ENCODE measurements at places on chromosomes 12 and 14. TPM values are rescaled to one million over a fixed set of nuclear protein-coding genes. Genes with fewer than 3 reads are reported as not detected.

GRCh38 chr12:6970096-6970527, 352 bp downstream of the PHB2 start:
- no peak for DNase-seq

DNA sequence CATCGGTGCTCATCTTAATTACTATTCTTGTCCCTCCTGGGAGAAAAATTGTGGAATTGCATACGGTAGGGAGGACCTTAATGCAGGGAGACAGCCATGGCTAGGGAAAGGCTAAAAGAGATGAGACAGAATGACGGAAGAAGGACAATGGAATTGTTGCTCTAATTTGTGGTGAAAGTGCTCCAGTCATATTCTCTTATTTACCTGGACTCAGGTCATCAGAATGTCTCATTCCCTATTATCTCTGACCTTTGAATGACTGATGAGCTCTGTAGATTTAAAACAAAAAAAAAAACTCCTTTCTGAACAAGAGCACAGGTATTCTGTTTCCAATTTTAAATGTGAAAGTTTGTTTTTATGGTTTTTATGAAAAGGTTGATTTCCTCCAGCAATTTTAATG, 8.6 kb upstream of the EPS8 start:
- no peak for DNase-seq

DNA sequence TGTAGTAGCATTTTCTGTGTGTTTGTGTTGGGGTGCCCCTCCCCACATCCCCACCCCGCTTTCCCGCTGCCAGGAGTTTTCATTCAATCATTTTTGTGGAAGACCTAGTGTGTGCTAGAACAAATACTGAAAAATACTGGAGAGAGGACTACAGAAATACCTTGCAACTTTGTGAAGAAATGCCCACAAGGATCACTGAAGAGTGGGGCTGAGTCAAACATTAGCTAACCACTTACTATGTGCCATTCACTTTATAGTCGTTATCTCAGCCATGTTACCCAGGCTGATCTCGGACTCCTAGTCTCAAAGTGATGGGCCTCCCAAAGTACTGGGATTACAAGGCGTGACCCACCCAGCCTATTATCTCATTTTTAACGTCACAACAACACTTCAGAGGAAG, 559 bp upstream of the LMBR1L start:
- DNase-seq = no peak

GRCh38 chr14:58782011-58782410, 144.2 kb downstream of the DACT1 start:
- DNase-seq = no peak

The PTPRR gene
- 0.10 TPM for polyA plus RNA-seq

GRCh38 chr12:102851246-102851645, 65.8 kb downstream of the PAH start:
- DNase-seq = no peak

The SBNO1 gene
- polyA plus RNA-seq = 18.3 TPM

DNA sequence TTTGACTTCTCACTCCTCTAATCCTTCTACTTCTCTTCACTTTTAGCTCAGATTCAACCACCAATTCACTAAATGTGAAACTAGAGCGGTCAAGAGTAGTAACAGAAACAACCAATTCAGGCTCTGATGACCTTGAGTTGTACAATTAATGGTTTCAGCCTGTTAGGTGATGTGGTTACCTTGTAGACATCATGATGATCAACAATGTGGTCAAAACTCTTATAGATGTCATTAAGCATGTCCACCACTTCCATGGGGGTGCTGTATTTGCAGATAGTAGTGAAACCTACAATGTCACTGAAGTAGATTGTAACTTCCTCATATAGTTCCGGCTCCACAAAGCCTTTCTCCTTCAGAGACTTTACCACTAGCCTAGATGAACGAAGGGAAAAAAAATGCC, 54.1 kb upstream of the PLBD1 start:
- DNase-seq = no peak

The LGR5 gene
- polyA plus RNA-seq = 5.1 TPM

GRCh38 chr14:91293281-91293680, 48.8 kb upstream of the GPR68 start:
- no peak for DNase-seq

DNA sequence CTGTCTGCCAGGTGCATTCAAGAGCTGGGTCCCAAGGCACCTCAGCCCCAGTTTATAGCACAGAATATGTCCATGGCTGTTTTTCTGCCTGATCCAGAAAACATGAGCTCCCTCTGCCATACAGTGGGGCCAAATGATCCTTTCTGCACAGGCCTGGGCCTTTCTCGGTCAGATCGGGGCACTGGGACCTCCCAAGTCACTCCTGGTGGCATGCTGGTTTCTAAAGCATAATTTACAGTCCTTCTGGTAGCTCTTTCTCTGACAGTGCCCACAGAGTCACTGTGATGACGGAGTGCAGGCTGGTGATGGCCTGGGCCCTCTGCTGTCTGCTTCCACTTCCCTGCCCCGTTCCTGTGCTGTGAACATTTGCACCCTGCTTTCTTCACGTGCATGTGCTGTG, 99.2 kb downstream of the ADGRD1 start:
- no peak for DNase-seq

DNA sequence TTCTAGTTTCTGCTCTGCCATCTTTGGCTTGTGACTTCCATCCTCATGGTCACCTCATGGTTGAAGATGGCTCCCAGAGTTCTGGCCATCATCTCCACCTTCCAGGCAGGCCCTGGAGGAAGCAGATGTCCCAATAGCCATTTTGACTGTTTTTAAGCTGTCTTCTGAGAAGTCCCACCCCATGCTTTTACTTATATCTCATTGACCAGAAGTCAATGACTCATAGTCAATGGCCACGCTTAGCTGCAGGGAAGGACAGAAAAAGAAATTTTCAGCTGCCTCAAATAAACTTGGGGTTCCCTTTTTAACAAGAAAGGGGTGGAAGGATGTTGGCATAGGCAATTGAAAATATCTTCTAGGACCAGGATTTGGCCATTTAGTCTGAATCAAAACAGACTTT, 168.1 kb downstream of the AACS start:
- DNase-seq = no peak

GRCh38 chr12:91983935-91984334, 161.7 kb downstream of the BTG1 start:
- DNase-seq = no peak

The GOLGA5 gene
- polyA plus RNA-seq = 44.9 TPM

The LRCOL1 gene
- 0.85 TPM for polyA plus RNA-seq

The KRT85 gene
- not detected for polyA plus RNA-seq

DNA sequence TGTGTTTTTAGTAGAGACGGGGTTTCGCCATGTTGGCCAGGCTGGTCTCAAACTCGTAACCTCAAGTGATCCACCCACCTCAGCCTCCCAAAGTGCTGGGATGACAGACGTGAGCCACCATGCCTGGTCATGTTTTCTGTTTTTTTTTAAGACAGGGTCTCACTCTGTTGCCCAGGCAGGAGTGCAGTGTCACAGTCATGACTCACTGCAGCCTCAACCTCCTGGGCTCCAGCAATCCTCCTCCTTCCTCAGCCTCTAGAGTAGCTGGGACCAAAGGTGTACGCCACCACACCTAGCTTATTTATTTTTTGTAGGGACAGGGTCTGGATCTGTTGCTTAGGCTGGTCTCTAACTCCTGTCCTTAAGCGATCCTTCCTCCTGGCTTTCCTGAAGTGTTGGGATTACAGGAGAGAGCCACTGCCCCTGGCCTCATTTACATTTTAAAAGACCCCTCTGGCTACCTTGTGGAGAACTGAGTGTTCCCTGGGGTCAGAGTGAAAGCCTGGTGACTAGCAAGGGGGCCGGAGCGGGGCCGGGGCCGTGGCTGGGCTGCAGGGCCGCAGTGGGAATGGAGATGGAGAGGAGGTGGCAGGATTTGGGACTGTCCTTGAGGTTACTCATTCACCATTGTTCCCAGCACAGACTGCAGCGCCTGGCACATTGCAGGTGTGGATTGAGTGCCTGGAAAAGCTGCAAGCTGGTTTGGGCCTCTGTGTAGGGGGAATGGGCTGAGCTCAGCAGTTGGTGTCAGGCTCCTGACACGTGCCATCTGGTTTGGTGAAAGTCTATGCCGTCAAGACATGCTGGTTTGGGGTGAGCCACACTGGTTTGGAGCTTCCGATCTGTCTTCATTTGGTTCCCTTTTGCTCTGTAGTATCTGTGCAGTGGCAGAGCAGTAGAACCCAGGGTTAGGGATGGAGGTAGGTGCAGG, 18.1 kb downstream of the KMT5A start:
- no peak for DNase-seq

- DNase-seq = no peak
Observed at GRCh38 chr14:85471156-85471555, 58.8 kb upstream of the FLRT2 start.

DNA sequence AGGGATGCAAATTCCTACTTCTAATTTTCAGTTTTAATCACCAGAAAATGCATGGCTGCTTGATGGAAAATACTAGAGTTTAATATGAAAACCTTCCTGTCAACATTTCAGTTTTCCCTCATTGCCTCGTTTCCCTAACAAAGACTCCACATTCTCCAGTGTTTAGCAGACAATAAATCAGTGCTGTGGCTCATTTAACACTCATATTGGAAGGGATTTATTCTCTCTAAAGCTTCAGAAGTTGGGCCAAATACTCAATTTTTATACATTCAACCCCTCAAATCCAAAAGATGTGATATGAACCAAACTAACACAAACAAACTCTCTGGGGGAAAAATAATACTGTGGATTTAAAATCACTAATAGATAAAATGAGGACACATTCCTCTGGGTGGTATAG, 482.5 kb downstream of the FLRT2 start:
- peak; percentile 31 for DNase-seq

DNA sequence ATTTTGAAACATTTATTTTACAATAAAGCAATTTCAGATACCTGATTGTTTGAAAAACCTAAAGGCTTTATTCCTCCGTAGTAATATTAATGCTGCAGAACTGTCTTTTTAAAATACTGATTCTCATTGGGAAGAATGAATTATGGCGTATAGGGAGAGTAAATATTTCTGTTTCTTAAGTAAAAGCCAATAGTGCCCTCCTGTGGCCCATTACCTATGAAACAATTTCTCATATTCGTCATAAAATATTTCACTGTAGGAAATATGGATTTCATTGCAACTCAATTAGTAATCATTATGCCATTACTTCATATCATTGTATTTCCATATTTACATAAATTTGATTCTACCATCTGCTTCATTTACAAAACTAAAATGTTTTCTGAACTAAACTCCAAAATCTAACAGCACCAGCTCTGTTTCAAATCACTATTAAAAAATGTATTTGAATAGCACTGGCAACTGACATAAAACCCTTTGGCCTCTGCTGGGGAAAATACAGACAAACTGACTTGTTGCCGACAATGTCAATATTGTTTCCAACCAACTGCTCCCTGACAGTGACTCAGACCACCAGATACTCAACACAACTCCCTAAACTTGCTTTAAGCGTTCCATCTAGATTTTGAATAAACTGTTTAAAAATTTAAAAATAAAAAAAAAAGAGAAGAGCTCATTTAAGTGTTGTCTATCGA, 290.3 kb downstream of the NAV3 start:
- DNase-seq = no peak

DNA sequence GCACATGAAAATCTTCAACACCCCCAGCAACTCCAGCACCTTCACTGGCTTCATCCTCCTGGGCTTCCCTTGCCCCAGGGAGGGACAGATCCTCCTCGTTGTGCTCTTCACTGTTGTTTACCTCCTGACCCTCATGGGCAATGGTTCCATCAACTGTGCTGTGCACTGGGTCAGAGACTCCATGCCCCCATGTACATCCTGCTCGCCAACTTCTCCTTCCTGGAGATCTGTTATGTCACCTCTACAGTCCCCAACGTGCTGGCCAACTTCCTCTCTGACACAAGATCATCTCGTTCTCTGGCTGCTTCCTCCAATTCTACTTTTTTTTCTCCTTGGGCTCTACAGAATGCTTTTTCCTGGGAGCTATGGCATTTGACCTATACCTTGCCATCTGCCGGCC, 11.5 kb upstream of the OR11G2 start:
- no peak for DNase-seq

The INSM2 gene
- not detected for polyA plus RNA-seq

DNA sequence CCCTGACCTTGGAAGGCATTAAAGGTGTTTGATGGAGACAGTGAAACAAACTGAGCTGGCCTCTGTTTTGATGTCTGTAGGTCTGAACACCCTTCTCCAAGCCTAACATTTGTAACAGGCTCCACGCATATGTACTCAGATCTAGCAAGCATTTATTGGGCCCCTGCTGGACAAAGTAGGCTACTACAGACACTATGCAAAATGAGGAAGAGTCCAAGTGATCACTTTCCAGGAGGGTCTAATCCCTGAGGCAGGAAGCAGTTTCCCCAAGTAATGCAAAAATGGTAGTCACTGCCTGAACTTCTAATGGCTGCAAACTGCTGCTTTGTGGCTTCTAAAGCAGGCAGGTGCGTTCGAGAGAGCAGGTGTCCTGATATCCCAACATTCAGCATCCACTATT, 405.8 kb downstream of the MED13L start:
- no peak for DNase-seq

The ERBB3 gene
- polyA plus RNA-seq = 97.1 TPM

DNA sequence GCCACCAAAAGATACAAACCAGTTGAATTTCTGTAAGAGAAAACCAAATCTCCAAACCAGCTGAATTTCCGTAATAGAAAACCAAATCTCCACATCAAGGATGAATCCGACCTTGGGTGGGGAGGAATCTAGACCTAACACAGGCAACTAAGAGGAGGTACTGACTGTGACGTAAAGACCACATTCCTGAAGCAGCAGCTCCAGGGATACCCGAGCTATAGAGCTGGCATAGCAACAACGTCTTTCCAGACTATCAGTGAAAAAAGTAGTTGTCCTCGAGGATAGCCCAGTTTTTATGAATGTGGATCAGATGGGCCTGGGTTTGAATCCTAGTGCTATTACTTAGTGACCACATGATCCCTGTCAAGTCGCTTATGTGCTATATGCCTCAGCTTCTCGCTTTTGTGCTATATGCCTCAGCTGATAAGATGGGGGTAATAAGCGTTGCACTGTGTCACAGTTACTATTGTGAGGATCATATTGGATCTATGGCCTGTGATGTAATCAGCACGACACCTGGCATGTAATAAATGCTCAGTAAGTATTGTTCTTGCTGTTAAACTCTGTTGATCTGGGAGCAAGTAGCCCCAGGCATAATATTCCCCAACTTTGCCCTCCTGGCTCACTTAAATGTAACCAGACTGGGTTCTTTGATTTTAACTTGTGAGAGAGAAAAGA, 113.8 kb downstream of the EGLN3 start:
- DNase-seq = no peak

The SLC5A8 gene
- polyA plus RNA-seq = not detected

The AGAP2 gene
- polyA plus RNA-seq = 0.85 TPM

The RNF212B gene
- polyA plus RNA-seq = not detected

Measured in right lung (tissue), 10 donors.